ENCODE measurements at places on chromosomes 16 and 17.

- DNase-seq, result no peak
These were observed 55.7 kb downstream of the SOX9 start for GRCh38 chr17:72176516-72176851.

GRCh38 chr16:81444448-81445121 is at the start of gene CMIP:
Gene CMIP (plus strand): TSS chr16:81444808.
- peak; percentile 81 for DNase-seq

- DNase-seq, result no peak
These were observed 19.2 kb downstream of the GPT2 start for GRCh38 chr16:46903255-46903905.

DNA sequence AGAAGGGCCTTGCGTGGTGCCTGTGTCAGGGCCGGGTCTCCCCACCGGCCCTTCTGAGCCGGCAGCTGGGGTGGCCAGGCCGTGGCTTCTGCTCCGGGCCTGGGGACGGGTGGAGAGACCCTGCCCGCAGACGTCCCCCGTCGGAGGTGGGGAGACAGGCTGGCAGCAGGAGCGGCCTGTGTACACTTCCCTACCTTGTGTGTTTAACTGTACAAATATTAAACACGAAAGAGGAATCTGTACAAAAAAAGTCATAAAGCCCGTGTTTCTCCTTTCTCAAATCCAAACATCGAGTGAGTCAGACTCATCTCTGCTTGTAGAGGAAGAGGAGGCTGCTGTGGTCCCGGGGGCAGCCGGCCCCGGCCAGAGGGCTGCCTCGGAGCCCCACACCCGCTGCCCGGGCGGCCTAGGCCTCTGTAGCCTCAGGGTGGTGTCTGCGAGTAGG is 2.0 kb downstream of the CACNA1H start:
- no peak for DNase-seq

DNA sequence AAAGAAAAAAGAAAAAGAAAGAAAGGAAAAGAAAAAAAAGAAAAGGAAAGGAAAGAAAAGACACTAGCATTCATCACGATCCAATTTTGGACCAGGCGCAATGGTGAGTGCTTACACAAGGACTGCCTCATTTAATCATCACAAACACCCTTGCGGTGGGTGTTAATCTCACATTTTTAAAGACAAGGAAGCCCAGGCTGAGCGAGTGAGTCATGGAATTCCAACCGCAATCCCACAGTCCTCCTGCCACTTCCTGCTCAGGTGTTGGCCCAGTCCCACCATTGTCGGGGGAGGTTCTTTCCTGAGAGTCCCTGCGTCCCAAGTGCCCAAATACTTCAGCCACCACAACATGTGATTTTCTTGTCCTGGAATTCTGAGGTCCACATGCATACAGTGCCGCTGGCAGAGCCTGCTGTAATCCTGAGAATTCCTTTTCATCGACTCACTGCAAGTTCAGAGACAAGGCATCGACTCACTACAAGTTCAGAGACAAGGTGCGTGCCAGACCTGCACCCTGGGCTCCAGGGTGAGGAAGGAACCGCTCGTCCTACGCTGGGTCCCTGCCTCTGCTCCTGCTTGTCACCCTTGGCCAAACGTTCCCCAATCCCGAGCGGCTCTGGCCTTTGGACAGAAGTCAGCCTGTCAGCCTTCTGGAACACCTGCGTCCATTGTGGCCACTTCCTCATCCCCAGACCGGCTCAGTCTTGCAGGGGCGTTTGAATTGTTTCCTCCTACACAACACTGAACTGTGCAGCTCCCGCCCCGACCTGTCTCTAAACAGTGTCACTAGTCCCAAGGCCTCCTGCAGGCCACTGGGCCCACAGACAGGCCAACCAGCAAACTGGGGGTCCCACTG is 5.8 kb downstream of the ZG16B start:
- no peak for DNase-seq

- no peak for DNase-seq
These were observed 25.7 kb downstream of the MRC2 start for GRCh38 chr17:62653002-62653825.

DNA sequence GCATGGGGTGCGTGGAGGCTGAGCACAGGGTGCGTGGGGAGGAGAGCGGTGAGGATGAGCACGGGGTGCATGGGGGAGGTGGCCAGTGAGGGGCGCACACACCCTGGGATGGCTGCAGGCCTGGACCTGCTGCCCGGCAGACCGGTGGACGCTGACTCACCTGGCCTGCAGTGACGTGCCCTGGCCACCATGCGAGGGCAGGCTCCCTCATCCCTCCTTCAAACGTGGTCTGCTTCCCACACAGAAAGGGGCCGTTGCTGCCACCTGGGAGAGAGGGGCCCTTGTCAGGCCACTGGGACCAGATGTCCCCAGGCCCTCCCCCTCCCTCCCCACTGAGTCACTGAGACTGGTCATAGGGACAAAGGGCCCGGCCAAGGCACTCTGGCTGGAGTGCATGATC is 20.1 kb upstream of the APRT start:
- no peak for DNase-seq

DNA sequence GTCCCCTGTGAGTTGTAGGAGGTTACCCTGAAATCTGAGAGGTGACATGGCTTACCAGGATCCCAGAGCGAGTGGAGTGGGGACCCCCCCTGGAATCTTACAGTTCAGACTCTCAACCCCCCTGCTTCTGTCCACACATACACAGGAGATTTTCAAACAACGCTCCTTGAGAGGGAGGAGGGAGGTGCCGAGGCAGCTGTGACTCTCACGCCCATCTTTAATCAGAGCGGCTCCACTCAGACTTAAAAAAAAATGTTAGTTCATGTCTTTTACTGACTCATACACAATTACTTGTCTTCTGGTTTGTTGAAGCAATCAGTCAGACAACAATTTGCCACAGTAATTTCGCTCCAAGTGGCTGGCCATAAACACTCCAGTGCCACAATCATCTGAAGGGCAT is 15.4 kb upstream of the TMEM220 start:
- DNase-seq, result no peak

DNA sequence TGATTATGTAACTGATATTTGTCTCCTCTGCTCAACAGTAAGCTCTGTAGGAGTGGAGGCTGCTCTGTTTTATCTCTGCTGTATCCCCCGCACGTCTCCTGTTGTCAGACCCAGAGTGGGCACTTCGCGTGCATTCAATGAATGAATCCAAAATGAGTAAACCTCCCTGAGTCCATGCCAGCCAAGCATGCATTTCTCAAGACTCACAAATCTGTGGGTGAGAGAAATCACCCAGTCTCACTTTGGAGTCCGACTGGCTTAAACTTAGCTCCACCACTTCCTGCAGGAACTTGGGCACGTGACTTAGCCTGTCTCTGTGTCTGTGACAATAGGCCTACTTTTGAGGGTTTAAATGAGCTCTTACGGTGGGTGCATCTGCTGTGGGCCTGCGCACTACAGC is 3.7 kb downstream of the PNPO start:
- no peak for DNase-seq

DNA sequence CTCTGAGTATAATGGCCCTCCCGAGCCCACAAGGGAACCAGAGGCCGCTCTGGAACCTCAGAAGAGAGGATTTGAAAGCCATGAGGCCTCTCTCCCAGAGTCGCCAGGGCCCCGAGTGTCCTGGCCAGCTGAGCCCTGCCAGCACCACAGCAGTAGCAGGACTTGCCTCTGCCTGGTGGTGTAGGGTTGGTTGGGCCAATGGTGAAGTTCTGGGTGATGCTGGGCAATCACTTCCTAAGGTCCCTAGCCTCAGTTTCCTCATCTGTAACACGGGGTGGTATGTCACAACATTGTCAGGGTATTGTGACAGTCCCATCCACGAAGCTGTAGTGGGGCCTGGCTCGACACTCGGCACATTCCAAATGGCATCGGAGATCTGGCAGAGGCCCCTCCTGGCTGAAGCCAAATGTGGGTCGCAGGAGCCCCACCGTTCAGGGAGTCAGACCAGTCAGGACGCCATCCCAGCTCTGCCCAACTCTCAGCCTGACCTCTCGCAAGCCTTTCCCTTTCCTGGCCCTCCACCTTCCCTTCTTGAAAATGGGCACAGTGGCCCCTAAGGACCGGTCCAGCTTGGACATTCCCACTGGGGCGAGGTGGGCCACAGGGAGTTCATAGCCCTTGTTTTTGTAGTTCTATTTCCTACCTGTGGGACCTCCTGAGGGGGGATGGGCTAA is 1.7 kb downstream of the NATD1 start:
- no peak for DNase-seq

- DNase-seq, result no peak
These were observed 175.9 kb downstream of the XYLT1 start for GRCh38 chr16:17294856-17295255.

- no peak for DNase-seq
These were observed 3.7 kb downstream of the SPATA2L start for GRCh38 chr16:89697616-89698331.

Measured in NAMALWA (cell line).